Mesenchymal stem cell (in vitro differentiated cells and primary cell): ENCODE measurements at places on chromosomes 4 and X.

DNA sequence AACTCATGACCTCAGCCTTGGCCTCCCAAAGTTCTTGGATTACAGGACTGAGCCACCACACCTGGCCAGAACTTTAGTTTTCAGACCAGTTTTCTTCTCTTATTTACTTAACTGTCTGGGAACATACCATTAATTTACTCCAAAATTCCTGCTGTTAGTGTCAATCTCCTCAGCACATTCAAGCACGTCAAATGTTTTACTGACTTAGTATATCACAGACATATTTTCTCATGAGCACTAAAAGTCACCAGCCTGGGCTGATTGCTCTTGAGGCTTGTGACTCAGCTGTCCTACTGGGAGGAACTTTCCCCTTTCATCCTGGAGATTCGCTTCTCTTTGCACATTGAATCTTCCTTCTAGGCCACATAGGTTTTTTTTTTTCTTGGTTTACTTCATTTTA is 109.6 kb downstream of the PCDH18 start:
- peak; percentile 5 for DNase-seq

GRCh38 chrX:150486011-150486410 is 82.4 kb upstream of the MTM1 start:
- DNase-seq, result peak; percentile 65

DNA sequence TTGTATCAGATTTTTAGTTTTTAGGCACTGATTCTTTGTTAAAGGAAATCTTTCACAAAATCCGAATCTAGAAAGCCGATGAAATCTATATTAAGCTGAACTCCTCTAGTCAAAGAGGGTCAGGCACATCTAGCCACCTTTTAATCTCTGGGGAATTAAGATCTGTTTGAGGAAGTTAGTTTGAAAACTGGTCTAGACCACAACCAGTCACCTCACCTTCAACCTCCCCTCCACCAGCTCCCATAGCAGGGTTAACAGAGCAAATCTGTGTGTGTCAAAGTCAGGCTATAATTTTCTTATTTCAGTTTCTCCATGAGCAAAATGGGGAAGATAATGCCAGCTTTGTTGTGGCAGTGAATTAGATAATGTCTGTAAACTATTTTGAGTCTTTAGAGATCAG is 110.0 kb upstream of the IGFBP7 start:
- no peak for DNase-seq

DNA sequence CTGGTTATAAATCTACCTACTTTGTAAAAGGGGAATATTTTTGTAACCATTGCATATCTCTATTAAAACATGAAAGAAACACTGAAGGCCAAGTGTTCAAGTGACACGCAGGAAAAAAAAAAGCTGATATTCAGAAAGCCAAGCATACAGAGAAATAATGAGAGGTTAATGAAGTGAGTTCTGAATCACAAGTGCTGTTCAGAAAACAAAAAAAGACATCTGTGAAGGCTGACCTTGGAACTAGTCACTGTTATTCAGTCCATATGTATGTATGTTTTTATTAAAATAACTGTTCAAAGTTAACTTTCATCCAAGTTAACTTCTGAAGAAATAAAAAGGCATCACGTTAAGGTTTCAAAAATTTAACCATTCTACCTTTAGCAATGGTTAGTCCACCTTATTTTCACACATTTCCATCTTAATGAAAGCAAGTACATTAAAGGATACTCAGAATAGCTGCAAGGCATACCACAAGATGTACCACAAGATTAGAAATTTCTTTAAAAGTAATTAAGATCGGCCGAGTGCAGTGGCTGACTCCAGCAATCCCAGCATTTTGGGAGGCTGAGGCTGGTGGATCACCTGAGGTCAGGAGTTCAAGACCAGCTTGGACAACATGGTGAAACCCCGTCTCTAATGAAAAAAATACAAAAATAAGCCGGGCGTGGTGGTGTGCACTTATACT is 31.4 kb downstream of the SH3RF1 start:
- DNase-seq, result no peak

DNA sequence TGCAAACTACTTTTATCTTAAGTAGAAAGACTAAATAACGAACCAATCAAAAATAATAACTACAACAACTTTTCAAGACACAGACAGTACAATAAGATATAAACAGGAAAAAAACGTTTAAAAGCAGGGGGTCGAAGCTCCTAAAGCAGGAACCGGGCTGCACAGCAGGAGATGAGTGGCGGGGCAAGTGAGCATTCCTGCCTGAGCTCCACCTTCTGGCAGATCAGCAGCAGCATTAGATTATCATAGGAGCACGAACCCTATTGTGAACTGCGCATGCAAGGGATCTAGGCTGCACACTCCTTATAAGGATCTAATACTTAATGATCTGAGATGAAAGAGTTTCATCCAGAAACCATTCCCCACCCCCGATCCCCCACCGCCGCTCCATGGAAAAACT is 146.2 kb downstream of the TEX11 start:
- DNase-seq, result no peak

GRCh38 chrX:123648028-123648810 is 84.6 kb downstream of the THOC2 start:
- peak; percentile 88 for DNase-seq
